GM03348 (cell line): ENCODE measurements at places on chromosomes 11 and 22.

GRCh38 chr22:17970201-17970708, 54.1 kb downstream of the MICAL3 start:
- DNase-seq, result no peak

DNA sequence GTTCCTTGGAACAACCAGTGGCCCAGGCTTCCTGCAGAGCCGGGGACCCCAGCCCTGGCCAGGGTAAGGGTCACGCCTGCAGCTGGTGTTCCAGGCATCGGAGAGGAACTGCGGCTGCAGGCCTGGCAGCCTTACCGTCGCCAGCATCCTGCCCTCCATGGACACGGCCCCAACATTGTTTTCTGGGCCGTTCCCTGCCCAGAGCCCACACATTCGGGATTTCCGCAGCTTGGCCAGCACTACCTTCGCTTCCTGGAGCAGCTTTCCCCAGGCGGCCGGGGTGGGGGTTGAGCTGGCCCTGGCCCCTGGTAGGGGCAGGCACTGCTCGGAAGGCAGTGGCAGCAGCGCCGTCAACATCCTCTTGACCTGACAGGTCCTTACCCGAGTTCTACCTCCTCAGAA, 17.7 kb downstream of the TXN2 start:
- DNase-seq, result no peak

DNA sequence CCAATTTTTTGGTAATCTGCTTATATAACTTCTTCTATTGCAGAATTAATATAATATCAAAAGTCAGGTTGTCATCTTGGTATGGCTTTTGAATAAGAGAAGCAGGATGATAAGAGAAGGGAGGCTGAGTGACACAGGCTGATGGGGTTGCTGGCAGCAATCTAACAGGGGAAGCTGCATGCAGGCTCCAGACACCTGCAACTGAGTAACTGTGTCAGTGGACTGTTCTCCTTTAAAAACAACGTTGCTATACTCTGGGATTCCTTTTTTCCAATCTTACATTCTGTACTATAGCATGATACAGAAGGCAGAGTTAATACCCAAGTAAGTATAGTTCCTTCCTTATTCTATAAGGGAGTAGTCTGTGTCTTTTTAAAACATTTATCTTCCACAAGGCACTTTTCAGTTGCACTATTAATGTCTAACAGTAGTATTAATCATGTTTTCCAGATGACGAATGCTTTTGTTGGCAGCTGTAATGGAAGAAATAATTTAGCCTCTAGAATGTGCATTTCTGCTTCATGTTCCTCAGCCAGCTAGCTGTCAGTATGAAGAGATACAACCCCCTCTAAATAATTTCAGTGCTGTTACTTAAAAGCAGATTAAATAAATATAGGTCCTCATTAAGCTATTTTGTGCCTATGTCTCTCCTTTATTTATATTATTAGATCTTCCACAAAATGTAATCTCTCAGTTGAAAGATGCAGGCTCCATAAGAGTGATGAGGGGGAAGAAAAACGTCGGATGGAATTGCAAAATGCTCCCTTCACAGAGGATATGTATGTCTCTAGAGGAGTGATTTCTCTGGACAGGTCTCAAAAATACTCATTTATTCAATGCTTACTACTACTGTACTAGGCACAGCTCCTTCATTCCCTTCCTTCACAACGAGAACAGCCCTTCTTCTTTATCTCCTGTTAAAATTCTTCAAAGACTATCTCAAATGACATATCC, 50.8 kb downstream of the ATG16L2 start:
- DNase-seq, result peak; percentile 59

GRCh38 chr22:27801616-27802345, at the start of gene MN1:
Gene MN1 (minus strand): TSS chr22:27801756. CDS start chr22:27800543, 1,213 bp downstream.
- DNase-seq, result peak; percentile 90

DNA sequence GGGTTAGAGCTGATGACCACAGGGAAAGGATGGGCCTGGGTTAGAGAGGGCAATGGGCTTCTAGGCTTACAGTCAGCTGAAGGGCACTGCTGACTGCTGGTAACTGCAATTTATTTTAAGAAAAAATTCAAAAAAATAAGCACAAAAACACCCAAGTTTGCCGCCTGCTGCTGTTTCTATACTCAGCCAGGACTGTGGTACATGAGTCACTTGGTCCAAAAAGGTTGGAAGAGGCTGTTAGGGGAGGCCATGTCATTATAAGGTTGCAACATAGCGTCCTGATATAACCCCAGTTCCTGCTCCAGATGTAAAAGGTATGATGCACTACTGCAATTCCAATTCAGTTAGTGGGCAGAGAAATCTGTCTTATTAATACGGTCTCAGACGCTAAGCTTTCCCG, 98.9 kb downstream of the ETS1 start:
- peak; percentile 80 for DNase-seq

DNA sequence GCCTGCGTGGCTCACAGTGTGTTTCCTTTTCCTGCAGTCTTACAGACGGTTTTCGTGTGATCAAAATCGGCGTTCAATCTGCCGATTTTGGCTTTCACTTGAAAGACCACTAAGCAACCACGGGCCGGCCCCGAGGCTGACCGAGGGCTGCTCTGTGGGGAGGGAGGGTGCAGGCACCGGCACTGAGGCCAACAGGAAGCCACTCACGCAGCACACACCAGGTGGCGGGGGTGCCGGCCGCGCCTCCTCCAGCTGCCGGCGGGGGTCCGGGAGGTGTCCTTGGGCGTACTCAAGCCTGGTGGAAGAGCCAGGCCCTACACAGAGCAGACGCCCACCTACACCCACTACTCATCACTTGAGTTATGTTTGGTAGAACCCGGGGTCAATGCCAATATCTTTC, 14.3 kb downstream of the TOLLIP start:
- no peak for DNase-seq

DNA sequence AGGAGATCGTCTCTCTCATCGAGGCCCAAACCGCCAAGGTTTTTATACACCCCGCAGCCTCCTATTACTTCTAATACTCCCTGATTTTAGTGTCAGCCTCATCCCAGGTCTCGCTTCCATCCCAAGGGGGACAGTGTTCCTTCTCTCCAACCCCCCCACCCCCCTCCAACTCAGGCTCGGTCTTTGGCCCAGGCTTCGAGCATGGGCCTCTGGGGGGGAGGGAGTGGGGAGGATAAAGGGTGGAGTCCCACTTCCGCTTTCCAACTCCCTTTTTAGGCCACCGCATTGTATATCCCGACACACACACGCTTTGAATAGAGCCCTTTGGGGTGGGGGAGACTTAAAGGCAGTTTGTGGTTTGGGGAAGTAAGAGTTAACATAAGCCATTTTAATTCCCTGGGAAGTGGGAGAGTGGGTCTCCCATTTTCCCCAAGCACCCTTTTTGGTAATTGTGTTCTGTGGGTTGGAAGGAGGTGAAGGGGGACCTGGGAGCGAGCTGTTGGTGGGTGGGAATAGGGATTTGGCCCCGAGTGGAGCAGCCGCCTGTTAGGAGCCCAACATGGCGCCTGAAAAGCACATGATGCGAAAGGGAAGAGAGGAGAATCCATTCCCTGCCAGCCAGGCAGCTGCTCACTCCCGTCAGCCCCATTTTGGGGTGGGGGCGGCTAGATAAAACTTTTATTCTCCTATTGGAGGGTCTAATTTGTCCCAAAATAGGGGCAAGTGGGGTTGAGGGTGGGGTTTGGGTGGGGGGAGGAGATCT, 844 bp downstream of the PCF11 start:
- DNase-seq, result peak; percentile 66

DNA sequence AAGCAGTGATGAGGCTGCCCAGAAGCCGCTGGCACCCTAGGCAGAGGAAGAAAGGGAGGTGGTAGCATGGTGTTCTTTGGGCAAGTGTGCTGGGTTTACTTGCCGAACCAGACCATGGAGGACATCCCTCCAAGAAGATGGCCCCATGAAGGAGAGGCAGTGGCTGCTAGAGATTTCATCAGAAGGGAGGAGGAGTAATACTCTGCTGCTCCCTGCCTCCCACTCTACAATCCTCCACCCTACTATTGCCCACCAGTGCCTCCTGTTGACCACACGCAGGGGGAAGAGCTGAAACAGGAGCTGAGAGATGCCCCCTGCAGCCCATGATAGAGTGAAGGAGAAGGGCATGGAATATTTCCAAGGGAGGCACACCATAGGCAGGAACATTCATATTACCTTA, 51.0 kb upstream of the PRSS23 start:
- peak; percentile 10 for DNase-seq

- DNase-seq, result no peak
These were observed 51.6 kb upstream of the NFRKB start for GRCh38 chr11:129946965-129947364.

- DNase-seq, result no peak
These were observed 232.6 kb downstream of the CASP12 start for GRCh38 chr11:104665641-104666040.

DNA sequence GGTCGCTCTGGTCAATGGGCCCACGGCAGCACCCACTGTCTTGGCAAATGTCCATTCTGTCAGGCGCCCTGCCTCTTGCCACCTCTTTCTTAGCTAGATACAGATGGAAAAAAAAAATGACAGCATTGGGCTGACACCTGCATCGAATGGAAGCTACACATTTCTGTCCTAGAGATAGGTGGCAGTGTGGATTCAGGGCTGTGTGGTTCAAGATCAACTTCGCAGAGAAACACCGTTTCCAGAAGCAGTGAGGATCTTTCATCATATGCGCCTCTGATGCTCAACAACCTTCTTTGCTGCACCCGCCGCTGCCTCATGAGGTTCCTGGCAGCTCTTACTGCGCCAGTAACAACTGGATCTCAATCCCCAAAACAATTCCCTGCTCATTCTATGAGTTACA, 236.3 kb downstream of the KIRREL3 start:
- no peak for DNase-seq

- DNase-seq, result peak; percentile 63
These were observed 1.7 kb downstream of the RASGRP2 start for GRCh38 chr11:64742087-64742888.

- no peak for DNase-seq
These were observed 38.3 kb downstream of the IGLL5 start for GRCh38 chr22:22925805-22926369.

DNA sequence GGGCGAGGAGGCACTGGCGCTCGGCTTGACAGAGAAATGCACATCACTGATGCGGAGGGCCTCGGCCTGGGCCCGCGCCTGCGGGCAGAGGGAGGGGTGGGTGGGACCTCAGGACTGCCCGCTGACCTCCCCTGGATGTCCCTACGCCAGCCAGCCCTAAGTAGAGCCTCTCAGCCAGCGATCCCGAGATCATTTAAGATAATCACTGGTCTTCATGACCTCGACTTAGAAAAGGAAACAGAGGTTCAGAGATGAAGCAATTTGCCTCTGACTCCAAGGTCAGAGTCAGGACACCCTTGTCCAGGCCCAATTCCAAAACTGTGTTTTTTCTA, 4.9 kb downstream of the CBX6 start:
- DNase-seq, result no peak
